ENCODE measurements at places on chromosomes 7 and 10.

GRCh38 chr7:46440186-46440585, 519.1 kb upstream of the IGFBP3 start:
- DNase-seq: no peak

- DNase-seq: no peak
Measured at GRCh38 chr10:70884741-70885140, 3.6 kb downstream of the PCBD1 start.

- DNase-seq: no peak
Measured at GRCh38 chr10:121065330-121065729, 214.2 kb downstream of the WDR11 start.

DNA sequence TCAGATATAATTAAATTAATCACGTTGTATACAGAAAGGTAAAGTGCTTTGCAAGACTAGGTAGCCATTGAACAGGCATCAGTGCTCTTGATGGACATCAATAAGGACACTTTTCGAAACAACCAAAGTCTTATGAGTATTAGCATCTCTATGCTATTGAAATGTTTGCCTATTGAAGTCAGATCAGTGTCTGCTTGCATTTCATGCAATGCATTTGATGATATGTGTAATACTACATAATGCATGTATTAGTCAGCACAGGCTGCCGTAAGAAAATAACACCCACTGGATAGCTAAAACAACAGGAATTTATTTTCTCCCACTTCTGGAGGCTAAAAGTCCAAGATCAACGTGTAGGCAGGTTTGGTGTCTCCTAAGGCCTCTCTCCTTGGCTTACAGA, 209.3 kb upstream of the PLXDC2 start:
- DNase-seq: no peak

- no peak for DNase-seq
Measured at GRCh38 chr7:22051886-22052673, 106.4 kb upstream of the CDCA7L start.

GRCh38 chr10:76311752-76312636, 880.6 kb downstream of the LRMDA start:
- no peak for DNase-seq

DNA sequence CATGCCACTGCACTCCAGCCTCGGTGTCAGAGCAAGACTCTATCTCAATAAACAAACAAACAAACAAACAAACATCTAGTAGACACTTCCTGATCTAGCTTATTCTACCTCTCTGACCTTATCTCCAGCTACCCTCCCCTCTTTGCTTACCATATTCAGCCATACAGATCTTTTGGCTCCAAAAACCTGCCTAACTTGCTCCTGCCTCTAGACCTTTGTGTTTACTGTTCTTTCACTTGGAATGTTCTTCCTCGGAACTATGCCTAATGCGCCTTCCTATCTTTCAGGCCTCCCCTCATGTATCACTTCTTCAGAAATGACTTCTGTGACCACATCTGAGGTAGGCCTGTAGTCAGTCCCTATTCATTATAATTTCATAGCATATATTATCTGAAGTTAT, 20.3 kb upstream of the WNT8B start:
- no peak for DNase-seq

DNA sequence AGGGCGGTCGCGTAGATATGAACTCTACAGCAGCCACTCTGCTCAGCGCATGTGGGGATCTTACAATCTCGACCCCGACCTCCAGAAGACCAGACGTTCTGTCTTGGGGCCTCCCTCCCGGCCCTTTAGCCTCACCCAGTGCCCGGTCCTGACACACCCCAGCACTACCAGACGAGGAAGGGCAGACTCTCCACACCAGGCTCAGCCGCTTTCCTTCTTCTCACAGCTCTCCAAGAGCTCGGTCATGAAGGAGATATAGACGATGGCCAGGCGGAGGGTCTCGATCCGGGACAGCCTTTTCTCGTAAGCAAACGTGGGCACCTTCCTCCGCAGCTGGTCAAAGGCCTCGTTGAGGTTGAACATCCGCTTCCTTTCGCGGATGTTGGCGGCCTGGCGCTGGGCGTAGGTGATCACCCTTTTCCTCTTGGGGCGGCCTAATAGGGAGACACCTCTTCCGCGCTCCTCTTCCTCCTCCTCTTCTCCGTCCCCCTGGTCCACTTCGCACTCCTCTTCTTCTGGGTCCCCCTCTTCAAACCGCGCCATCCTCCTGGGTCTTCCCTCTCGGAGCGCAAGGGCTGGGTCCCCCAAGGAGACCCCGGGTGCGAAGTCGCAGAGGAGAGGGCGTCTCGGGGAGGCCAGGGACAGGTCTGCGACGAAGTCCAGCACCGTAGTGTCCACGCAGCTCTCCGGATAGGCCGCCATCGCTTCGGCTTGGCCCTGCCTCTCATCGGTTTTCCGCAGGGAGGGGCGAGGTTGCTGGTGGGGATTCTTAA, at the start of gene FERD3L:
TSS of gene FERD3L (minus strand) at position 761 of the 773 bp plus-strand sequence. CDS start at position 702, 59 bp downstream.
- no peak for DNase-seq

GRCh38 chr7:88217675-88218428, 2.0 kb downstream of the SRI start:
- no peak for DNase-seq

DNA sequence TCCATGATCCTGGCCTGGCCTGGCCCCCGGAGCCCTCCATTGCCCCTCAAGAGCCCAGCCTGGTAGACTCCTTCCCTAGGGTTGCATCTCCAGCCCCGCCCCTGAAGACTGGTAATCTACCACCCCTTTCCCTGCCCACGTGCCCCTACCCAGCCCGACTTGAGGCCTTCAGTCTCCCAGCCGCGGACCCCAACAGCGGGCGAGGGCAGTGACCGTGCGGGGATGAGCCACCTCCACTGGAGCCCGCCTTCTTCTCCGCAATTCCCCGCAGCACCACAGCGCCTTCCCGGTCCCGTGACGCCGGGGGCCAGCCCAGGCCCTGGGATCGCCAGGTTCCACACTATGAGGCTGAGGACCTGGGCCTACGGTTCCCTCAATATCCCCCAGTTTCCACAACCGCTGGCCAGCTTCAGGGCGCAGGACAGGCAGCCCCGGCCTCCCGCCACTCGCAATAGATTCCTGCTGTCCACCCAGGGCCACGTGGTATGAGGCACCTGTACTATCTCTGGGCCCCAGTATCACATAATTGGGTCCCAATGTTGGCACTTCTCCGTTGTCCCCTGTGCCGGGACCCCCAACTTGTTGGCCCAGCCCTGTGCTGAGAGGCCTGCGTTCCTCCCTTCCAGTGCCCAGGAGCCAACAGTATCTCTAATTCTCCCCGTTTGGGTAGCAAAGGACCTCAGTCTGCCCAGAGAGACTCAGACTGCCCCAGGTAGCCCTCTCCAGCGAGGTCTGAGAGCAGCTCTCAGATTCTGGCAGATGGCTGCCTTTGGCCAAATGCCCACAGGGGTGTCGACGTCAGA, 1.1 kb upstream of the GPRIN2 start:
- no peak for DNase-seq

Data from cortex of kidney (tissue), 1 donor.